ENCODE measurements at places on chromosomes 6 and 20.

DNA sequence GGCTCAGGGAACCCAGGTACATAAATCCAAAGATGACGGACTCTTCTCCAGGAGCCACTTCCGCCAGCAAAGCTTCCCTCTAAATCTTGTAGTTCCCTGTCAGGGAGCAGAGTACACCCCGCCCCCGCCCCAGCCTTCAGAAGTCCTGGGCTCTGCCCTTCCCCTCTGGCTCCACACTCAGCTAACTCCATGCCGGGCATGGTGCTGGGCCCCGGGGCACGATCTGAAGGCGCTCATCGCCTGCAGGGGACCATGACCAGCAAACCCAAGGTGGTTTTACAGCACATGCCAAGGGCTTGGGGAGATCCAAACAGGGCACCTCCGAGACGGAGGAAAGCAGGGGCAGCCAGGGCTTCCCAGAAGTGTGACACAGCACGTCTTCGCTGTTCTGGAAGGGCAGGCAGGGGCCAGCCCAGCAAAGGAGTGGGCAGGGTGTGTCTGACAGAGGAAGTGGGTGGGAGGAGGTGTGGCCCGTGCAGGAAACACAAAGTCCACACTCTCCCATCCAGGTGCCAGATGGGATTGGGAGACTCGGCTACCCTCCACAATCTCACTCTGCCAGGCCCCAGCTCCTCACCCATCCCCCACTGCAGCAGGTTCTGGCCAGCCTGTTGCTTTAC lies 41.6 kb upstream of the SLC22A2 start:
- DNase-seq, result no peak

DNA sequence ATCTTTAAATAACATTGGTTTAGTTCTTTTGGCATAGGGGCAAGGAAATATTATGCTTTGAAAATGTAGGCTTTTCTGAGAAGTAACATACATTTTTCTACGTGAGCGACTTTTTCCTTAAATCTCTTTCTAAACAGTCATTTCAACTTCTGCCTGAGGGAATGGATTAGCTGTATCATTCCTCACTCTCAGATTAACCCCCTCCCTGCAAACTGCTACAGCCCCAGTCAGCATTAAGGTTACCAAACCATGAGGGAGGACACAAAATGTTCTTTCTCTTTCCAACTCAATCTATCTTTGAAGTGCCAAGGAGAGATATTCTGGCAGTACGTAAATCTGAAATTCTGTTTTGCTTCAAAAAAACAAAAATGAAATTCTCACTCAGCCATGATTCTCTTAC lies 231.3 kb upstream of the FLRT3 start:
- no peak for DNase-seq

DNA sequence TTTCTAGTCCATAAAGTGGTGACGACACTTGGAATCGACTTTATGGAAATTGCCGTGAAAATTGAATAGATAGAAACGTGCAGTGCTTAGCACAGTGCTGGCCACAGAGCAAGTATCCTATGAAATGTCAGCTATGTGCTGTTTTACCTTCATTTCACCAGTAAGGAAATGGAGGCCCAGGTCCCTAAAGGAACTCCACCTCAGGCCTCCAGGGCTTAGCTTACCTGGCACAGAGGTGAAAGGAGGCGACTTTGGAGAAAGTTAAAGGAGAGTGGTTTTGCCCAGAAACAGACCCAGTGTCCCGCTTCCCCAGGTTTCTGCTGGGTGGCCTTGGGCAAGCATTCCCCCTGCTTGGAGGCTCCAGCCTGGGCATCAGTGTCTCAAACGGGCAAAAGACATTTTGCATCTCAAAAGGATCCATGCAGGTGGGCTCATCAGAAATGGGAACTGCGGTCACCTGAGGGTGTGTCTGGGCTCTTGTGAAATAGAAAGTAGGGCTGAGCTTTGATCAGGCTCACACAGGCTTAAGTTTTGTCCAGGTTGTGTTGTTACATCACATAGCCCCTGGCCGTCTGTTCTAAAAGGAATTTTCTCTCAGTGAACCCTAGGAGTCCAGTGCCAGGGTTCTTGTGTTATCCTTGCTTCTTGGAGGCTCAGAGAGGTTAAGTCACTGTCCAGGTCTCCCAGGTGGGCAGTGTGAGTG lies 6.8 kb upstream of the TULP1 start:
- DNase-seq, result no peak

DNA sequence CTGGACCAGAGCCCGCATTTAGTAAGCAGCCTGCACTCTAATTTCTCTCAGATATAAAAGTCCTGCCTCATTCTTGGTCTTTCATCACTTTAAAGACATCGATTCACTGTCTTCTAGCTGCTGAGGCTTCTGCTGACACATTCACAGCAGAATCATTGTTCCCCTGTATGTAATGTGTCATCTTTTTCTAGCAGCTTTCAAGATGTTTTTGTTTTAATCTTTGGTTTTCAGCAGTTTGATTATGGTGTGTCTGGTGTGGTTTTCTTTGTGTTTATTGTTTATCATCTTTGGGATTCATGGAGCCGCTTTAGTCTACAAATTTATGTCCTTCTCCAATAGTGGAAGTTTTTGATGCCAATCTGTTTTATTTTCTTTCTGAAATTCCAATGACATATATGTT lies 157.3 kb upstream of the STMND1 start:
- no peak for DNase-seq

DNA sequence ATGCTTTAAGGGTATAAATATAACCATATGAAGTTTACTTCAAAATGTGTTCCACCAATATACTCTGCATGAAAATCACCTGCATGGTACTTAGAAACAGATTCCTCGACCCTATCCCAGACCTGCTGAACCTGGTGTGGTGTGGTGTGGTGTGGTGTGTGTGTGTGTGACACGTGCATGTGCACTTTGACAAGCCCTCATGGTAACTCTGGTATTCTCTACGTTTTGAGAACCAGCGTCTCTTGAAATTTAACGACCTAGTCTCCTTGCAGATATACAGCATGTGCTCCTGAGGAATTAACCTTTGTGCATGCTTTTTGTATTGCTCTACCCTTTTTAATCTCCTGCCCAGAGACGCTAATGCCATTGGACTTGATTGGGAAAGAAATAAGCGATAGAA lies 29.5 kb downstream of the GGTLC1 start:
- no peak for DNase-seq

DNA sequence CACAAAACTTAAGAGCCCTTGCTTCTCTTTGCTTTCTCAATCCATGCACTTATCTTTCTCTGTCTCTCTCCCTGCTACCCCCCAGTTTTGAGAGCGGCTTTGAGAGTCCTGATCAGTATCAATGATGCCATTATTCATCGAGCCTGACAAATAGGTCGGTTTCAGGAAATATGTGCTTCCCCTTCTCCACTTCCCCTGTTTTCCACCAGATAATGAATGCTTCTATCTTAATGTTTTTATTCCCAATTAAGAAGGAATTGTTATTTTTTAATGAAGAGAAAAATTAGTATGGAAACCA lies 117.7 kb downstream of the KIF13A start:
- DNase-seq, result no peak

DNA sequence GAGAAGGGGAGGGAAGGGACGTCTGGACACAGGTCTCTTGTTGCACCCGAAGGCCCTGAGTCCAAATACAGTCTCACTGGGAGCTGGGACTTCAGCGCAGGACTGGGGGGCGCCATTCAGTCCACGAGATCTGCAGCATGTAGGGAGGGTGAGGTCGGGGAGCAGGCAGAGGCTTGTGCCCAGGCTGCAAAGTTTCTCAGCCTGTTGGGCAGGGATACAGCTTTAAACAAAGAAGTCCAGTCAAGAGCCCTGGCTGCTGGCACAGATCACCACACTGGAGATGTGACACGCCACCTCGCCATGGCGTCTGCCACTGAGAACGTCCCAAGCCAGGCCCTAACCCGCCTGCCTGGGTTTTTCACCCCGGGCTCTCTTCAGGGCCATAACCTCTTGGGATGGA lies 256.6 kb downstream of the DLL1 start:
- no peak for DNase-seq

DNA sequence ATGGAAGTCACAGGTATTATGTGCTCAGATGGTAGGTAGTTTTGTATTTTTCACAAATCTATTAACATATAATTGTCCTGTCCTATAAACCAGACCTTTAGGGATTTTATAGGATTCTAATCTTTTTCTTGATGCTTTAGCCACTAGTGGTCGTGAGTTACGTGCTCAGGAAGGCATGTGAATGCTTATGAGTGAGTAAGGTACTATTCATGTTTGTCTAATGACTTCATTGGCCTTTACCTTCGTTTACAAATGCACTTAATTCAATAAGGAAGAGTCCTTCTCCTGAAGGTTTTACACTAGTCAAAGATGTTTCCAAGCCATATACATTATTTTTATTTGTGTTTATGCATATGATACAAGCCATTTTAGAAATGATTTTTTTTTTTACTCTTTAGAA lies 23.0 kb downstream of the PACRG start:
- DNase-seq, result no peak

GRCh38 chr20:42350521-42350920 lies 732.3 kb upstream of the CHD6 start:
- DNase-seq, result no peak

DNA sequence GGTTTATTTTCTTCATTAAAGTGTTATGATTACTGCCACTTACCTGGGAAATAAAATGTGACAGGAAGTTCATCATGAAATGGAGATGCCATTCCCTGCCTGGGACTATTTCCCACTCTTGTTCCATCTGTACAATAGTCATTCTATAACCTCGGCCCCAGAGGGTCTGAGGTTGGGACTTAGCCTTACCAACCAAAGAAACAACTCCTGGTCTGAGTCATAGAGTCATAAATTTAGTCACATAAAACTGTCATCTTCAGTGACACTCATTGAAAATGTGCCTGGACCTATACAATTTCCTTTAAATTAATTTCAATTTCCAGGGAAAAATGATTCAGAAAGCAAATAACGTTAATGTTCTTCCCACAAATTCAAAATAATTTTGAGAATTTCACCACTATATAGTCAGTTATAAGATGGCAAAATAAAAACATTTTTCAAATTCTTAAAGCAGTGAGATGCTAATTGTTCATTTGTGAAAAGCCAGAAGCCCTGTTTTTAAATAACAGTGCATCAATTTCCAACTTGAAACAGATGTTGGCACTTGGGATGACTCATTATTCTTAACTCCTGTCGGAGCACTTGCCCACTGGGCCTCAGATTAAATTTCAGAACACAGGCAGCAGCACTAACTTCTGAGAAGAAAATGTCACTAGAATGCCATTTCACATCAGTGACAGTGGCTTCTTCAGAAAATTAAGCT lies 201.2 kb upstream of the SMLR1 start:
- DNase-seq, result peak; percentile 50

GRCh38 chr6:106790935-106791334 lies 161.6 kb downstream of the QRSL1 start:
- DNase-seq, result no peak

DNA sequence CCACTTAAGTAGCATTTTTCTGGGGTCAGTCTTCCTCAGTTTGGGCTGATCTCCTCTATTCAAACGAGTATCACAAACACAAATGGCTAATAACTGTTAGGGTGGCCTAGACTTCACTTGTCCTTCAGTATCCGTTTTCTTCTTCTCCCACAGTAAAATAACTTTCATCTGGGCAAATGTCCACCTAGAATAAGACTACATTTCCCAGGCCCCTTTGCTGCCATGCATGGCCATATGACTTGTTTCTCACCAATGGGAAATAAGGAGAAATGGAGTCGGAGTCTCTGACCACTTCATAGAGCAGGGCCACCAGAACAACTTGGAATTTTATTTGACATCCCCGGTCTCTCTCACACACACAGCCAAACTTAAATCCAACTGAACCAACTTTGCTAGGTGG lies 51.4 kb downstream of the SULF2 start:
- no peak for DNase-seq

DNA sequence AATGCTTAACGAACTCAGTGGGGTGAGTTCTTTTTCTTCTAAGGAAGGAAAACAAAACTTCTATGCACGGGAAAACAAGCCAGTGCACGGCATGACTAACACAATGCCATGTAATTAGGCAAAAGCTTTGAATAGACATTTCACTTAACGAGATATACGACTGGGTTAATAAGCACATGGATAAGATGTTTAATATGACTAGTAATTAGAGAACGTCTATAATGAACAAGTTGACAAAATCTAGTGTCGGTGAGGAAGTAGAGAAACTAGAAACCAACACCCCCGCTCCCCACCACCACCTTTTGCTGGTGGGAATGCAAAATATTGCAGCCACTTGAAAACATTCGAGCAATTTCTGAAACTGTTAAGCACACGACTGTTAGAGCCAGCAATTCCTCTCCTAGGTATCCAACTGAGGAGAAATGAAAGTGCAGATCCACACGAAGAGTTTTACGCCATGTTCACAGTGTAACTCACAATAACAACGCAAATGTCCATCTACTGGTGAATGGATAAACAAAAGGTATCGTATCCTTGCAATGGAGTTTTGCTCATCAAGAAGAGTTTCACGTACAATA lies 644.9 kb upstream of the AGPAT4 start:
- DNase-seq, result no peak

DNA sequence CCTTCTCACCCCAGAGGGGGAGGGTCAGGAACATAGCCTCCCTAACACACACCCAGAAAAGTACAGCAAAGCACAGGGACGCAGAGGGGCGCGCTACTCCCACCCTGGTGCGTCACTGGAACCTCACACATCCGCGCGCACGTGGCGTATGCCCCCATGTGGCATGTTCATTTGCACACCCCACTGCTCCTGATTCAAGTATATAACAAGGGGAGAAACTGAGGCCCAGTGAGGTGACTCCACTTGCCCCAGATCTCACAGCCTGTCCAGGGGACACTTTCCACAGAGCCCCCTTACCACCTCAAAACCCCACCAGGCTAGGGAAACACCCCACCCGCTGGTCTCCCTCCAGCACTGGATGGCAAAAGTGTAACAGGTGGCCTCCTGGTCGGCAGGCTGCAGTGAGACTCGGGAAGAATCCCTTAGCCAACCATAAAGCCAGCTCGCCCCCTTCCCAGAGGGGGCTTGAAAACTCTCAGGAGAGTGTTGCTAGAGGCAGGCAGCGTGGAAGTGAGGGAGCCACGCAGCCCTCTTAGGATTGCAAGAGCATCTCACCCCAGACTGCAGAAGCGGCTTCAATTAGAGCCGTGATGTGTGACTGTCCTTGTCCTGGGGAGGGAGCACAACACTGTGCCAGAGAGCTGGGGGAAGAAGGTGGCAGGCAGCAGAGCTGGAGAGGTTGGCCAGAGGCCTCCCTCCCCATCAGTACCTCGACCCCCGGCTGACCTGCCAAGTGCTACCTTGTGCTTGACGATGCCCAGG lies at the start of gene GRM4:
TSS of gene GRM4 (minus strand) at position 67 of the 762 bp plus-strand sequence. CDS start 12,591 bp downstream, outside the sequence.
- DNase-seq, result no peak

GRCh38 chr6:5684320-5685053 lies 322.2 kb downstream of the NRN1 start:
- no peak for DNase-seq

DNA sequence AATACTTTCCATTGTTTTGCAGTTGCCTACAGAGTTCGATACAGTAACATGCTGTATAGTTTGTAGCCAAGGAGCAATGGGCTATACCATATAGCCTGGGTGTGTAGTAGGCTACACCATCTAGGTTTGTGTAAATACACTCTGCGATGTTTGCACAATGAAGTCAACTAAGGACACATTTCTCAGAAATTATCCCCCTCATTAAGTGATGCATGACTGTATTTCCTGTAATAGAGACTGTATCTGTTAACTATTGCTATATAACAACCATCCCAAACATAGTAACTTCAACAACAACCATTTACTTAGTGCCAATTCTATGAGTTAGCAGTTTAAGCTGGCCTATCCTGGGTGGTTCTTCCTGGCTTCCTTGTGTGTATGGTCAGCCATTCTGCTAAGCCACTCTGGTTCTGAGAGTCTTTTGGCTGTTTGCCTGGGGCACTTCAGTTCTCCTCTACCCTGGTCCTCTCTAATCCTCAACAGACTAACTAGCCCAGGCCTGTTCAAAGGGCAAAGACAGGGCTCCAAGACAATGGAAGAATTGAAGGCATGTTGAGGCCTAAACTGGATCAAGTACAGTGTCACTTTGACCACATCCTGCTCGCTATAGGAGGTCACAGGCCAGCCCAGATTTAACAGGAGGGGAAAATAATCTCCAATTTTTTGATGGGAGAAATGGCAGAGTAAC lies 124.0 kb downstream of the PLCB1 start:
- no peak for DNase-seq

Data from GM04504 (cell line).